A549 (cell line): ENCODE measurements at places on chromosomes 16 and 17.

GRCh38 chr17:35998756-35999155 is 2.6 kb downstream of the CCL15 start:
- no peak for DNase-seq

- no peak for DNase-seq
These were observed 69.8 kb downstream of the PRKCA start for GRCh38 chr17:66372182-66372581.

- DNase-seq, result no peak
These were observed 197.2 kb downstream of the RBFOX3 start for GRCh38 chr17:79413611-79414010.

GRCh38 chr16:78524066-78524595 is 424.7 kb downstream of the WWOX start:
- DNase-seq, result peak; percentile 2
